ENCODE measurements at places on chromosomes 2 and 18.

GRCh38 chr2:68156419-68156818 lies 1.3 kb upstream of the PNO1 start:
- no peak for DNase-seq

- no peak for DNase-seq
These were observed 32.9 kb downstream of the DGKD start for GRCh38 chr2:233387225-233387624.

DNA sequence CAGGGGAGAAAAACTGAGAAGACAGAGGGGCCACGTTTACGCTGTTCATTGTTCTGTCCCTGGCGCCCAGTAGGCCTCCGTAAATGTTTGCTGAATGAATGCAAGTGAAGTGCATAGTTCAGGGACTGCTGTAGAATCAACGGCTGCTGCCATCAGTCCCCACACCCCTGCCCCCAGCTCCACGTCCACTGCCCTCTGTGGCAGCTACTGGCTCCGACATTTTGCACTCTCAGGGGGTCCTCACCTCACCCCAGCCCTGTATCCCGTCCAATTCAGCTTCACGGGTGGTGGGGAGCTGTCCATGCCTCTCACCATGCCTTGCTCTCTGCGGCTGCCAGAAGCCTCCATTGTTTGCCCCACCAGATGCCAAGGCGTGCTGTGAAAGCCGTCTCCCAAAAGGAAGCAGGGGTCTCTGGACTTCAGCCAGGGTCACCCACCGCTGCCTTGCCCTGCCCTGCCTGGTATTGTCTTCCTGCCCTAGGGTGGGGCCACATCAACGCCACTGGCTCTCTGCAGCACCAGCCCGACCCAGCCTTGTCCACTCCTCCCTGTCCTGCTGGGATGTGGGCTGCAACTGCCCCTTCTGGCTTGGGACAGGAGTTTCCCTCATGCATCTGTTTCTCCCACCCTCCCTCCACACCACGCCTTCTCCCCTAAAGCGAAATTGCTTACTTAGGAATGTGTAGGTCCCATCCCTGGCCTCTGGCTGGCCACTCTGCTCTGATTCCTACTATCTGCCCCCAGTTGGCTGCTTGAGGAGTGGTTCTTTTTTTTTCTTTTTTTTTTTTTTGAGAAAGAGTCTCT lies 86.0 kb downstream of the RHOB start:
- DNase-seq: no peak

DNA sequence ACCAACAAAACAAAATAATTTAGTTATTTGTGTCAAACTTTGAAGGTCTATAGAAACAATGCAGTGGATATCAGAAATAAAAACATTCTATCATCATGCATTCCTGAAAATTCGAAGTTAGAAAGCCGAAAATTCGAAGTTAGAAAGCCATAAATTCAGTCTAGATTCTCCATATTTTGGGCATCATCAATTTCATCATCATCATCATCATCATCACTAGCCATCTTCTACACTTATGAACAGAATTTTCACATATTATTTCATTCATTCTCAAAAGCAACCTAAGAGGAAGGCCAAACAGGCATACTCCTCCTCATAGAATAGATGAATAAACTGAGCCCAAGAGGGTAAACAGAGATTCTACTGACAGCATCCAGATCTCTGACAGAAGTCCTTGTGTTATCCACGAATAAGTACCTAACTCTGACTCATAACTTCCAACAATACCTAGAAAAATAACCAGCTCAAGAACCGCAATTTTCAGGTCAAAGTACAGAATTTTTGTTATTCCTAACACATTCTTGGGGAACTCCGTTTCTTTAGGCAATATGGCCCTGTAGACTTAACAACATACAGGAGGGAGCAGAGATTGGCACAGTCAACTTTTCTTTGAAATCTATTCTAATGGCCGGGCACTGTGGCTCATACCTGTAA lies 84.7 kb downstream of the TCF4 start:
- no peak for DNase-seq

DNA sequence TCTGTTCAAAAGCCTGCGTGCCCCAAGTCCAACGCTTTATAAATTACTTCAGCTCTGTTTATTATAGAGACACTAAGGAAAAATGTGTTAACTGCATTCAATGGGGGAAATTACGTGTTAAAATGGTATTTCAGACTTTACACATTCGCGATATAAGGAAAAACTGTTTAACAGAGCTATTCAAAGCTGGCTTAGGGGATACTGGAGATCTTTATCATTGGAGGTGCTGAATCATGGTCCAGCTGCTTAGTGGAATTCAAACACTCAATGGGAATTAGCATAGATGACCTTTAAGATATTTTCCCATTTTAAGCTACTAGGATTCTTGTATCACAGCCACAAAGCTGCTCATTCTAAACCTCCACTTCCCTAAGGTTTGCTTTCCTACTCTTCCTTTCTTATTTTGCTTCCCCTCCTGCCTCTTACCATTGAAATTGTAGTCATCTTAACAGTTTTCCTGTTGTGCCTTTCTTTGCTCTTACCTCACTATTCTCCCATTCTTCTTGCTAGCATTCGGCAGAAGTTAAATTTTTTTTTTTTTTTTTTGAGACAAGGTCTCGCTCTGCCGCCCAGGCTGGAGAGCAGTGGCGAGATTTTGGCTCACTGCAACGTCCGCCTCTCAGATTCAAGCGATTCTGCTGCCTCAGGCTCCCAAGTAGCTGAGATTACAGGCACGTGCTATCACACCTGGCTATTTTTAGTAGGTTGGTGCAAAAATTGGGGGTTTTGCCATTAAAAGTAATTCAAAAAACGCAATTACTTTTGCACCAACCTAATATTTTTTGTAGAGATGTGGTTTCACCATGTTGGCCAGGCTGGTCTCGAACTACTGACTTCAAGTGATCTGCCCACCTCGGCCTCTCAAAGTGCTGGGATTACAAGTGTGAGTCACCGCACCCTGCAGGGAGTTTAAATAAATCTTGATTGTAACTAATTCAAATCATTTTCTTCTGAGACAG lies 6.5 kb downstream of the SULT6B1 start:
- DNase-seq: no peak

DNA sequence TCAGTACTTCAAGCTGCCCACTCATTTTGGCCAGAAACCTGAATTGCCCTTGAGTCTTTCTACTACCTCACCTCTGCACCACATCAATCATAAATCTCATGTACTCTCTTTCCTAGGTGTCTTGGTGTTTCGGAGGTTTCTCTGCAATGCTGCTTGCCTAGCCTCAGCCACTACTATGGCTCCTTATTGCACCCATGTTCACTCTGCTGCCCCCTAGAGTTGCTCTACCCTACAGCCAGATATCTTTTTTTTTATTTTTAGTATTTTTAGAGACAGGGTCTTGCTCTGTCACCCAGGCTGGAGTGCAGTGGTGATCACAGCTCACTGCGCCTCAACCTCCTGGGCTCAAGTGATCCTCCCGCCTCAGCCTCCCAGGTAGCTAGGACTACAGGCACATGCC lies 413.0 kb downstream of the PTPRM start:
- DNase-seq: no peak

GRCh38 chr2:183060571-183061231 lies 17.8 kb upstream of the DUSP19 start:
- DNase-seq: no peak

DNA sequence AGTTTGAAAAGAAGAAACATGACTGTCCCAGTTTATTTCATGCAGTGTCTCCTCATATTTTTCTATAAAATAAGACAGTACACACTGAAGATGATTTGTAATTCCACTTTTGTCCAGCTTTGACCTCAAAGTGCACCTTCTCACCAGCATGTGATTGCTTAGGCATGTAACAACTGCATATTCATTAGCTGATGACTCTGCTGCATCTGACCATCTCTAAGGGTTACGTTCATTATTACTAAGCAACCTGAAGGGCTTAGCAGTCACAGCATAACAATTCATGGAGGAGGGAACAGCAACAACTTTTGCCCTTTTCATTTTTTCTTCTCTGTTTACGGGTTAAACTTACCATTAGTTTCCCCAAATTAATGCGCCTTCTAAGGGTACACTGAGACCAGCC lies 330.6 kb upstream of the PIK3C3 start:
- DNase-seq: no peak

DNA sequence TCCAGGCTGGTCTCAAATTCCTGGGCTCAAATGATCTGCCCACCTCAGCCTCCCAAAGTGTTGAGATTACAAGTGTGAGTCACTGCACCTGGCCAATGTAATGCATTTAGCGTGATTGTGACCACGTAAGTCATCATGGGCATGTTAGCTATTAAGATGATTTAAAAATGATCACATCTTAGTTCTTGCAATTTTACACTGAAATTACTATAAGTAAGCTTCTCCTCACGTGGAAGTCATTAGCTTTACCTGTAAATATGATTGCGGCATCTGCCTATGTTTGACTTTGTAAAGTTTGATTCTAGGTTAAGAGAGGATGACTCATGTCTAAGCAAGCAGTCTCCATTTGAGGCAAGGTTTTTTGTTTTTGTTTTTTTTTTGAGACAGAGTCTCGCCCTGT lies 85.5 kb downstream of the PMAIP1 start:
- no peak for DNase-seq

DNA sequence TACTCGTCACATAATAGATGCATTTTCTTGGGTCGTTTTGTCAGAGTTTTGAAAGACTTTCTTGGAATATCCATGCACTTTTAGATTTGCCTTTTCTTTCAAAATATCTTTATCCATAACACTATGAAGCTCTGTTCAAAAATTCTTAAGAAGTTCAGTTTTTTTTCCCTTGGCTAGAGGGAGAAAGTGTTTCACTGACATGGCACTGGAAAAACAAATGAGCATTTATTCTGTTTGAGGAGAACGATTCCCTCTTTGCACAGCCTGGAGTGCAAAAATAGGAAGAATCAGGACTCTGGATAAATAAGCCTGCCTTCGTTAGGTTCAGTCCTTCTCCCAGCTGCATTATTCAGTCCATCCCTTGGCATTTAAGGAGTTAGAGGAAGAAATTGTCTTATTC lies 91.0 kb upstream of the RPE start:
- DNase-seq: no peak

All from stimulated activated CD4-positive, alpha-beta T cell treated with anti-CD3 and anti-CD28 coated beads, Interleukin-1b, Interleukin-23, amount 100 ng/mL, for 1 hour (primary cell).